GM04503 (cell line): ENCODE measurements at places on chromosomes 3 and 15.

GRCh38 chr15:41877631-41878354, 16.1 kb downstream of the SPTBN5 start:
- DNase-seq = no peak

DNA sequence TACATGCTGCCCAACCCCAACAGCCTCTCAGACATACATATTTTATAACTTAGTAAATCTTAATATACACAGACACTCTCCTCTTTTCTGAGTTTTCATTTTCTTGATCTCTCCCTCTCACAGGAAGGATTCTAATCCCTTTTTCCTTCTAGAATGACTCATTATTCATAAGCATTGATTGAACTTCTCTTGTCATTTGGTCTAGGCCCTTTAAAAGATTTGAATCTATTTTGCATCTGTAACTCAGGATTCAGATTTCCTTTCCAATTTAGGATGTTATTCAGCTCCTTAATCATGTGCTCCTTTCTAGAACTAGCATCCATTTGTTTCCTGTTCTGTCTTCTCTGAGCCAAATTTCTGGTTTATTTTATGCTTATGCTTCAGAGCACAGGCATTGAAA, 624.5 kb upstream of the SGO1 start:
- no peak for DNase-seq

DNA sequence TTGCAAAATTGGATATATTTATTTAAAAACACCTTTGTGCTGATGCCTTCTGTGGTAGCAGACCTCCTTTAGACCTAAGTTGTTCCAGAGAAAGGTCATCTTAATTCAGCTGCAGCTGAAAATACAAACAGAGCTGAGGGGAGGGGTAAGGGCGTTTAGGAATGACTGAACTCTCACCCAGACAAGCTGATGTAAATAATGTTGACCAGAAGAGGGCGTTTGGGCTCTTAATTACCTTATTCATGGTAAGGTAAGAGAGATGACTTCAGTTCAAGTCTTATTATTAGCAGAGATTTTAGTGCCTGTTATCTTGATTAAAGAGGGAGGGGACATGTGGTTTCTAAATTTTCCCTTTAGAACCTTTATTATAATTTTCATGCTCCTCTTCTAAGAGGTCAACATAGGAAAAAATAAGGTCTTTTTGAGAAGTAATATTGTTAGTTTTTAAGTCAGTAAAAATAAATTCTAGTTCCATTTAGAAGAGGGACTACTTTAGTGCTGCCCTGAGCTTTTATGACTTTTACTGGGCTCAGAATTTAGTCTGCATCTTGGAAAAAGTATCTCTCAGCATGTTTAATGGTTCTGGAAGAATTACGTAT, 46.3 kb downstream of the GPR171 start:
- DNase-seq = no peak

DNA sequence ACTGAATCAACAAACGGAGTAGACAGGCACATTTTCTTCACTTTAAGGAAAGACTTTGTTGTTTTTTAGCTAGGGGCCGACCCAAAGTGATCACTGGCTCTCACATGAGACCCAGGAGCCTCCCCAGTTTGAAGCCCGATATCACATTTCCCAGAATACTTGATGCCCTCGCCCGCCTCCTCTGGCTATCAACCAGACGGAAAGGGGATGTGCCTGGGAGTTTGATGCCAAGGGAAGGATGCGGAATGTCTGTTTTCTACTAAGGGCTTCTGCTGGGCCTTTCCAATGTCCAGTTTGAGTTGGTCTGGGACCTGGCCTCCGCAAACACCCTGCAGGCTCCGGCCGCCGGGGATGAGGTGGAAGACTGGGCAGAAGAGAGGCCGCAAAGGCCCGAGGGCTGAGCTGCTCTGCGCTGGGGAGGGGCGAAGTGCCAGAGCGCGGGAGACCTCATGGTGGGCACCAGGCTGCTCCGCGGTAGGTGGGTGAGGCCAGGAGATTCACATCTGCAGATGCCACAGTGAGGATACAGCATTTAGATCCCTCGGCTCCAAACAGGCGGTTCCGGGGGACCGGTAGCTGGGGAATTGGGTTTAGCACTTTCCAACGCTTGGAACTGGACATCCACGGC, 491 bp upstream of the ZNF774 start:
- no peak for DNase-seq

- DNase-seq = no peak
Observed at GRCh38 chr3:142963234-142963515, 299 bp downstream of the PAQR9 start.

GRCh38 chr3:112413074-112413473, 80.1 kb downstream of the CD200 start:
- DNase-seq = no peak

DNA sequence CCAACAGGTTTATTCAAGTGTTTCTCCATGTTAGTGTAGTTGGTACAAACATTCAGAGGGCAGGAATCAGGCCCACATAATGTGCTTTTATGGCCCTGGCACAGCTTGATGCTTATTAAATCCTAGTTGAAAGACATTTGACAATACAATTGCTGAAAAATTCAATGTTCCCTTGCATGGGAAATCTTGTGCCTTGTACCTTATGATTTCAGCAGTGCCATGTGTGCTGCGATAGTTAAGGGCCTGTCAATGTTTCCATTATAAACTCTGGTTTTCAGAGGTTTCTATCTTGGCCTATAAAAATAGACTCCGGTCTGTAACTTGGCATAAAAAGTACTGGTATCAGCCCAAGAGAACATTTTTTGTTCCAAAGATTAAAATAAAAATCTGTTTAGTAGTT, 207.2 kb downstream of the TBC1D5 start:
- DNase-seq = no peak

GRCh38 chr15:96330064-96330449, 443 bp upstream of the NR2F2 start:
- DNase-seq = no peak

DNA sequence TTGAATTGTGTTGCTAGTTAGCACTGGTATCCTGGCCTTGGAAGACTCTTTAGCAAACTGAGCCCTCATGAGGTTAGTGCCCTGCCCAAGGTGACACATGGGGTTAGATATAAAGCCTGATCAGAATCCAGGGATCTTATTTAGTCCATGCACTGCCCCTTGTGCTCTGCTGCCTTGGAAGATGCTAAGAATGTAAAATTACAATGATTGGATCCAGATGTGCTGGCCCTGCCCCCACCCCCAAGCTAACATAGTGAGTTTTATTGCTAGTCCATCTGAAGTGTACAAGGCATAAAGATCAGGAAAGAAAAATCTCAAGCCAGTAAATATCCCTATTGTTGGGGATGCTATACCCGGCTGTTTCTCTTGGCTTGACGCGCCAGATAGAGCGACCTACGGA, 248.1 kb upstream of the C2CD4B start:
- DNase-seq = no peak

GRCh38 chr3:42830437-42831320, 21.4 kb downstream of the ACKR2 start:
- DNase-seq = no peak

- DNase-seq = no peak
Observed at GRCh38 chr15:69200832-69201745, 40.7 kb downstream of the GLCE start.

DNA sequence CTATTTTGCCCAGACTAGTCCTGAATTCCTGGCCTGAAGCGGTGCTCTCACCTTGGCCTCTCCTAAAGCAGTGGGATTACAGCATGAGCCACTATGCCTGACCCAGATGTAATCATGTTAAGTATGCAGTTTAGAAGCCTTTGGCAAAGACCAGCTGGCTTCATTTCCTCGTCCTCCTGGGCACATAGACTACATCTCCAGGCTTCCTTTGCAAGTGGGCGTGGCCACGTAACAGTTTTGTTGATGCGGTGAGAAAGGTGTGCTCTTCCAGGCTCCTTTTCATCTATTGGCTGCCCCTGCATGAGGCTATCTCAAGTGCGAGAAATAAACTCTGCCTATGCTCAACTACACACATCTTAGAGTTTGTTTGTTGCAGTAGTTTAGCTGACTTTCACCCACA, 13.0 kb downstream of the SV2B start:
- DNase-seq = no peak

DNA sequence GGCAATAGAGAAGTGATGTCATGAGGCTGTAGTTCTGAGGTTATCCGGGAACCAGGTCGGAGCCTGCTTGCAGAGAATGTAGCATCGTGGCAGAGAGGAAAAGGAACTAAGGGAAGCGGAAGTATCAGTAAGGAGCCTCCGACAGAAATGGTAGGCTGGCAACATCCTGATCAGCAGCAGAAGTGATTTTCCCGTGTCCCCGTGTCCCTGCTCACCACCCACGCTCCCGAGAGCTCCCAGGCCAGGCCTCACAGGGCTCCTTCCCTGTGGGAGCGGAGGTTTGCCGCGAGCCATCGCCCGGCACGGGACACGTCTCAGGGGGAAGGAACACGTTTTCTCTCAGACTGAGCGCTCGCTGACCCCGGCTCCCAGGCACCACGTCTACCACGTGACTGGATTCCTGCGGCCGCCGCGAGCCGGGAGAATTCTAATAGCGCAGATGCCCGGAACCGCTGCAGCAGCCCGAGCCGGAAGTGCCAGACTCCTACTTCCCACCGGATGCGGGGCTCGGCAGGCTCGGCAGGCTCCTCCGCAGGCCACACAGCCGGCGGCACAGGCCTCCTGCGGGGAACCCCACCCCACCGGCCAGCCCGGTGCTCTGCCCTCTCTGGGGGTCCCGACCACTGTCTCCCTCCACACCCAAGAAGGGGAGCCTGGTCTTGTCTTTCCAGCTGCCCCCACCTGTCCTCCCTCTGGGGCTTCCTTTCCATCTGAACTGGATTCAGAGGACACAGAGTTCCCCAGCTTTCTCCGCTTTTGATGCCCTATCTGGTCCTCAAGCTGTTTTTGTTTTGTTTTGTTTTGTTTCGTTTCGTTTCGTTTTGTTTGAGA, 99.3 kb downstream of the BDH1 start:
- DNase-seq = peak; percentile 67

- DNase-seq = no peak
Observed at GRCh38 chr15:81060470-81060869, 59.7 kb downstream of the TLNRD1 start.

DNA sequence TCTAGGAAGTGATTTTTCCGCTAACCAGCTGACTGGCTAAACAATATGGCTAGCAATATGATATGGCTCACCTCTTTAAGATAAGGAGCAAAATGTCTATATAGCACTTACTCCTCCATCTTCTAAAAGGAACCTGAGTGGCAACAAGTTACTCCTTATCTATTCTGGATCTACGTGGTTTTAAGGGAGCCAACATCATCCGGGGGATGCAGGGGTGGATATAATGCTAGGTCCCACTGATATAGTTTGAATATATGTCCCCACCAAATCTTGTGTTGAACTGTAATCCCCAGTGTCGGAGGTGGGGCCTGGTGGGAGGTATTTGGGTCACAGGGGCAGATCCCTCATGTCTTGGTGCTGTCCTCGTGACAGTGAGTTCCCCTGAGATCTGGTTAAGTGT, 500.7 kb downstream of the FOXP1 start:
- DNase-seq = no peak

- no peak for DNase-seq
Observed at GRCh38 chr15:73584699-73585420, 48.3 kb downstream of the NPTN start.

- no peak for DNase-seq
Observed at GRCh38 chr3:24341668-24342067, 153.0 kb downstream of the THRB start.

DNA sequence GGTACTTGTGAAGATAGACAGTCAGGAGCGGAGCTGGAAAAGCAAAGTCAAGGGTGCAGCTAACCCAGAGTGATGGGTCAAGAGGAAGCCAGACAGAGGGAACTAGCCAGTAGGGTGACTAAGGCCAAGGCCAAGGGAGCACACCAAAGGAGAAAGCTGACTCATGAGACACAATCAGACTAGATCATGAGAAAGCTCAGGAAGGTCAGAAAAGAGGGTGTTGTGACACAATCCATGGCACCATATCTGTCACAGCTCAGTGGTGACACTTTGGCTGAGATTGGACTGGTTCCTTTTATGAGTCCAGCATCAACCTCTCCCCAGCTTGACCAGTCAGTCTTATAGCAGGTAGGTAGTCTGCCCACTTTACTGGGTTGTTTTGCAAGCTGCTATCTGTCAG, 22.2 kb downstream of the P2RY1 start:
- no peak for DNase-seq

DNA sequence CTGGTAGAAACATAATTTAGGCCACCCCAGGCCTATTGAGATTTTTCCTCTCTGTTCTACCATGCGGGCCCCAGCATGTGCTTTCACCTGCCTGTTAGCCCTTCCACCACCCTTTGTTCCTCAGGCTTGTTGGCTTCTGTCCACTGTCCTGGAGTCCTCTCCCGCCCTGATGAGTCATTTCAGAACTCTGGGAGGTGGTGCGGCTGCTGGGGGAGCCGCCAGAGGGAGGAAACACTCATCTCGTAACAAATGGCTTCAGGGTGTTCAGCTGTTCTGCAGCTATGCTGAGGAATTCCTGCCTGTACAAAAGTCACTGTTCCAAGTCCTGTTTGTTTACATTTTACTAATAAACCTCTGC, 36.3 kb downstream of the LRTM1 start:
- peak; percentile 84 for DNase-seq

- DNase-seq = peak; percentile 69
Observed at GRCh38 chr3:155946178-155946577, 75.7 kb downstream of the GMPS start.

DNA sequence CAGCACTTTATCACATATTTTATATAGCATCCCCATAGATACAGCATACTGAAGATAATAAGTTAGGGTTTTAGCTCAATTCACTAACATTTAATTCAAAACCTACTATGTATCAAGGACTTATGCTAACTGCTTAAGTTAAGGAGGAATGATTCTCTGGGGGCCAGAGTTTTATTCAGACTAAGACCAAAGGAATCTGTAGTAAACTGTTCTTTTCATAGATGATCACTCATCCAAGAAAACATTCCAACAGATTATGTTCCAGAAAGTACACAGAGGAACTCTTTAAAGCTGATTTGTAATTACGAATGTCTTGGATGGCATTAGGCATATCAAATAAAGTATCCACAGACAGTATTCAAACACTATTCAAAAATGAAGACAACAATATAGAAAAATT, 226.4 kb downstream of the SCAPER start:
- DNase-seq = peak; percentile 14

- no peak for DNase-seq
Observed at GRCh38 chr15:27260523-27260922, 289.5 kb downstream of the GABRG3 start.

DNA sequence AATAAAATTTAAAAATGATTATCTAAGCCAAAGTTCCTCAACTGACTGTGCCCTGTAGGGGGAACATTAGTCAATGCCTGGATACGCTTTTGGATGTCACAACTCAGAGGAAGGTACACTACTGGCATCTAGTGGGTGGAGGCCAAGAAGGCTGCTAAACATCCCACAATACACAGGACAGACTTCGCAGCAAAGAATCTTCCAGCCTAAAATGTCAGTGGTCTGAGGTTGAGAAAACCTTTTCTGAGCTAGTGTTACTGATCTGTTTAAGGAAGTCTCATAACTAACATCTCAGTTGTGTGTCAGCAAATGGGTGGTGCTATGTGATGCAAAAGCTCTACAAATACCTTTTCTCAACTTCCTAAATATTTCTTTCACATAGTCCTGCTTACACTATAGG, 20.9 kb upstream of the LDHAL6B start:
- DNase-seq = no peak

DNA sequence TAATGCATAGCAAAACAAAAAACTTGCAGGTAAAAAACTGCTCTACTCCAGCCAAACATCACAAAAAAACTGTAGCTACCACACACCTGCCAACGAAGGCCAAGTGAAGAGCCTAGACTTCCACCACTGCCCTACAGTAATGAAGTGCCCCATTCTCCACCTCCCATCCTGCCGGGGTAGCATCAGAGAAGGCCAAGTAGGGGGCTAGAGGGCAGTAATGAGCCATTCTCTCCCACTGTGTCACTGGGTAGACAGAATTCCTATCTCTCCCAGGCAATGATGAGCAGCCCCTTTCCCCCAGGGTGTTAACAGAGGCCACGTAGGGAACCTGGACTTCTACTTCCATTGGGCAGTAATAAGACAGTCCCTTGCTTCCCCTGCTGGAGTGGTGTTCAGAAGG, 9.5 kb downstream of the SEC22C start:
- no peak for DNase-seq
